LHCN-M2 (cell line): ENCODE measurements at places on chromosomes 16 and 17. TPM values are rescaled to one million over a fixed set of nuclear protein-coding genes. Genes with fewer than 3 reads are reported as not detected.

DNA sequence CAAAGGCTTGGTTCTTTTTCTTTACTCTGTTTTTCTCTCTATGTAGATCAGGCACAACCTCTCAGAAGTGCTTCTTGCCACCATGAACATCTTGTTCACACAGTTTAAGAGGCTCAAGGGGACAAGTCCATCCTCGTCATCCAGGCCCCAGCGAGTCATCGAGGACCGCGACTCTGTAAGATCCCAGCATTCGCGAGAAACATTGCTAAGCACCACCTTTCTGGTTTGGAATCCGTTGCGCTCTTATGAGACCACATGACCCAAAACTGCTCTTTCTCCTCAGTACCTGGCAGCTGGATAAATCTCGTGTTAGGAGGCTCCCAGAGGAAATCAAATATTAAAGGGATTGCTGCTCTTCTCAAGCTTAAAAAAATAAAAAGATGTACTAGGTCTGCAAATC, 23.3 kb upstream of the SLC12A3 start:
- DNase-seq = no peak

Gene OR2C1
- total RNA-seq = 0.17 TPM in 1 of 2 replicates, not detected in the other

DNA sequence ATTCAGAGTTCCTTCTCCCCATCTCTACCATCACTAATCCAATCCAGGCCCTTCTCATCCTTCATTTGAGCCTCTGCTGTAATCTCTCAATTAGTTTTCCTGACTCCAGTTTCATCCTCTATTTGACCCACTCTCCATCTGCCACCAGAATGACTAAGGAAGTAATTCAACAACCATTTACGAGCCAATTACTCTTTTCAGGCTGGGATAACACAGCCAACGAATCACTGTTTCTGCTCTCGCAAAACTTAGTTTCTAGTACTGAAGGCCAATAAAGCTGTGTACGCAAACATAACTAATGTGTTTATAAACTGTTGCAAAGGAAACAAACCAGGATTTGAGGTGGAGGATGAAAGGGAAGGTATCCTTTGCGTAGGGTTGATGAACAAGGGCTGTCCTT, 53.7 kb downstream of the MAP2K6 start:
- no peak for DNase-seq

Gene PIK3R6
- total RNA-seq = not detected in 2 replicates

DNA sequence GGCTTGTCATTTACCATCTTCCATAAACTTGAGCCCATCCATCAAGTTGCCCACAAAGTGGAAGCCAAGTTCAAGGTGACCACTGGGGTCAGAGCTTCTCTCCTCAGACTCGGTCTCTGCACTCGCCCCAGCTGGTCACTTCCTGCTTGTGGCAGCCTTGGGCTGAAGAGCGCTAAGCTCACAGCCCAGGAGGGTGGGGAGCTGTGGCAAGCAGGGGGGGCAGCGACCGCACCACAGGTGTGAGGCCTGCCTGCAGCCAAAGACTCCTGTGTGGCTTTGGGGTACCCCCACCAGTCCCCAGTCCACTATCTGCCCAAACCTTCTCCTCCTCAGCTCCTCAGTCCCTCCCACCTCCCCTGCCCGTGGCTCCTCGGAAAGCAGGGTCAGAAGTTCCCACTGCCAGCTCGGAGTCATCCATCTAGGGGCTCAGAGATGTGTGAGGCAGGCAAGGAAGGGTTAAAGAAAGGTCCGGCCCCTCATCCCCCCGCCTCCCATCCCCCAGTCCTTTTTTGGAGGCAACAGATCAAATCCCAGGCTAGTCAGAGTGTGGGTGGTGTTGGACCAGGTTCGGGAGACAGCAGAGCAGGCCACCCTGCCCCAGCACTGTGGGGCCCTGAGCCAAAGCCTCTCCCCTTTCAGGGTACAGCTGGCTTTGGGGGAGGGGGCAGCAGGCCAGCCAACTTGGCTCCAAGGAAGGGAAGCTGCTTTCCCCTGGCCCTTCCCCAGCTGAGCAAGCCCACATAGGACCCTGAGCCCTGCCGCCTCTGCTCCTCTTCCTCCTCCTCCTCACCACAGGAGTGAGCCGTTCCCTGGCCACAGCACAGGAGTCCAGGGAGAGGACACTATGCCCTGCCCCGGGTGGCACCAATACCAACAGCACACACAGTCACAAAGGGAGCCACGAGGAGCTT, 3.2 kb downstream of the CSF3 start:
- DNase-seq = peak; percentile 78

Gene C17orf107
- total RNA-seq = under 0.01 and 0.06 TPM in 2 replicates

- no peak for DNase-seq
These were observed 210.0 kb downstream of the C16orf95 start for GRCh38 chr16:87107201-87107600.

DNA sequence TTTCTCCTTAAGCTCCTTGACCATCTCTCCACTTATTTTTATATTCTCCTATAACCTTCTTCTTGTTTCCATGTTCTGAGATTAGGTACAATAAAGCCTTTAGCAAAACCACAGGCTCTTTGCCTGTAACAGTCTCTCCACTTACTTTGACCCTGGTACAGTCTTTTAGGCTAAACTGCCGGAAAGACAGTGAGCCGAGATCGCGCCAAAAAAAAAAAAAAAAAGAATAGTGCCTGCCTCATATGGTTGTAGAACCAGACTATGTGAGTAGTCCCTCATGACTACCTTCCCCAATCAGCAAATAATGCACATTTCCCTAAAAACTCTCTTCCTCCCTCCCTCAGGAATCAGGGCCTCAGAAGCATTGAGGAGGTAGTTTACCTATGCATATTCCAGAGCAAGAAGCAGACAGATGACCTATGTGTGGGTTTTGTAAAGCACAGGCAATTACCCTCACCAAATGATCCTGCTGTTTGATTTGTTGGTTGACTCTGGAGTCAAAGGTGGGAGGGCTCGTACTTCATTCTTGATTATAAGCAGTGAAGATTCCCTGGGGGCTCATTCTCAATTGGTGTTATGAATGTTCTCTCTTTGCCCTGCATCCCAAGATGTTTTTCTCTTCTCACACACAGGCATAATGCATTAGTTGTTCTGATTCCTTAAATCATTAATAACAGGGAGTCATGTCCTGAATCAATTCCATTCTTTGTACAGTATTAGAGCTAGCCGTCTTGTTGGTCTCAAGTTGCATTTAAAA, 8.9 kb upstream of the NME1 start:
- no peak for DNase-seq

Gene GPRC5C
- not detected in 2 replicates for total RNA-seq

GRCh38 chr17:5980941-5981340, 89.2 kb upstream of the WSCD1 start:
- DNase-seq = no peak

GRCh38 chr16:22337849-22338635, 36.4 kb downstream of the CDR2 start:
- no peak for DNase-seq

Gene MFAP4
- total RNA-seq = 0.13 and 0.40 TPM in 2 replicates

Gene MCRIP1
- total RNA-seq = 106 TPM in 2 replicates

DNA sequence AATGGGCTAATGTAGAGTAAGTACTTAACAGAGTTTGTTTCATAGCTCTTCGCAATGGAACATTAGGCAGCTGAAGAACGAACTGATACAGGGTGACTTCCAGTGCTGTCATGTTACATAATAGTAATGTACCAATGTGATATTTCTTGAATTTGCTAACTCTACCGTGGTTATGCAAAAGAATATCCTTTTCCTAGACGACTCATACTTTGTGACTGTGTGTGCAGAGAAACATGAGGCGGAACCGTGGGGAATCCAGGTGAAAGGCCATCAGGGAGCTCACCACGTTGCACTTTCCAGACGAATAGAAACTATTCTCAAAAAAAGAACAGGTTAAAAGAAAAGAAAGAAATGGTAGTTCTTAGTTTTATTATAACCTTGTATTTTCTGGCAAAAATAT, 13.2 kb downstream of the NOB1 start:
- peak; percentile 39 for DNase-seq

- DNase-seq = peak; percentile 26
These were observed 27.5 kb upstream of the ADCY7 start for GRCh38 chr16:50238868-50239301.

DNA sequence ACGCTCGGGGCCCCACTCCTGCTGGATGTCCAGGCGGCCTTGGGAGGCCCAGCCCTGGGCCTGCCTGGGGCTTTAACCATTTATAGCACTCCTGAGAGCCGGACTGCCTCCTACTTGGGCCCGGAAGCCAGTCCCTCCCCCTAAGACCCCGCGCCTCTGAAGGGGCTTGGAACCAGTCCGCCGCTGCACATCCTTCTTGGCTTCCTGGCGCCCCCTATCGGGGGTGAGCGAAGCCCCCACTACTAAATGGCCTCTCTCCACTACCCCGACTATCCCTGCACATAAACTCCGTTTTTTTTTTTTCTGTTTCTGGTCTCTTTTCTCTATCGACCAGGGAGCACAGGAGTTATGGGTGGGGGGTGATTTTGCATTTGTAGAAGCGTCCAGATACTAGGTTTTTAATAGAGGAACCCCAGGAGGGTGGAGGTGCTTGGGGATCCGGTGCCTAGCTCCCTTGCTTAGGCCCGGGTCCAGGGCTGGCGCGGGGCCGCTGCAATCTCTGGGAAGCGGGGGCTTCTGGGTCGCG, 633 bp upstream of the NOL3 start:
- no peak for DNase-seq

DNA sequence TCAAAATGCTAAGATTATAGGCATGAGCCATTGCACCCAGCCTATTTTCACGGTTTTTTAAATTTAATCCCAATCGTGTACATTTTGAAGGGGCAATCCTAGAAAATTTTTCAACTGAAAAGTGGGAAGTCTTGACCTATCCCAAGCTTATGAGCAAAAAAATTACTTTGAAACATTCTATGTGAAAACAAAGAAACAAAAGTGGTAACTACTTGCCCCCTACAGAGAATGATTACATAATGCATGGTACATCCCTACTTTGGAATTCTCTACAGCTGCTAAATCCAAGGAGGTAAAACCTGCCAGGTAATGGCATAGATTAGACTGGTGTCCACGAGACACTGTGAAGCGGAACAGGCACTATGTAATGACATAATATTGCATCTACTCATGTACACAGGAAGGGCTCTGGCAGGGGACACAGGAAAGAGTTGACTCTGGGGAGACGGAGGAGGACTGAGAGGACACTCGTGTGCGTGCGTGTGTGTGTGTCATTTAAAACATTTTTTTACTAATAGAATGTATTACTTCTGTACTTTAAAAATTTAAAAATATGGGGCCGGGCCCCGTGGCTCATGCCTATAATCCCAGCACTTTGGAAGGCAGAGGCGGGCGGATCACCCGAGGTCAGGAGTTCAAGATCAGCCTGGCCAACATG, 15.7 kb downstream of the ASGR2 start:
- no peak for DNase-seq

GRCh38 chr16:53773150-53773846, 69.3 kb downstream of the FTO start:
- DNase-seq = peak; percentile 88

GRCh38 chr16:75792771-75793492, 66.6 kb upstream of the CPHXL start:
- DNase-seq = no peak

DNA sequence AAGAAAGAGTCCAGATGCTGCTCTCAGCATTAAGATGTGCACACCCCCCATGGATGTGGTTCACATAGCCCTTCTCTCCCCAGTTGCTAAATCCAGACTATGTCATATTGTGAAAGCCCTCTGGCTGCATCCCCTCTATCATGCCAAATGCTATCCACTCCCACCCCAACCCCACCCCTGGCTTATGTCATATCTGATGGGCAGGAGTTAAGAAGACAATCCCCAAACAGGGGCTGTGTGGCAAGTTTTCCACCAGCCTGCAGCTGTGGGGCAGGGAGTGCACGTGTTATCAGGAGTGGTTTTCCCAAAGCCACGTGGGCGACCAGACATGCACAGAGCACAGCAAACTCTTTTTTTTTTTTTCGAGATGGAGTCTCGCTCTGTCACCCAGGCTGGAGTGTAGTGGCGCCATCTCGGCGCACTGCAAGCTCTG, 10.0 kb downstream of the FAM117A start:
- no peak for DNase-seq

Gene CHRNE
- 0.19 TPM in 1 of 2 replicates, not detected in the other for total RNA-seq

Gene STARD3
- total RNA-seq = 36.4 and 46.0 TPM in 2 replicates

DNA sequence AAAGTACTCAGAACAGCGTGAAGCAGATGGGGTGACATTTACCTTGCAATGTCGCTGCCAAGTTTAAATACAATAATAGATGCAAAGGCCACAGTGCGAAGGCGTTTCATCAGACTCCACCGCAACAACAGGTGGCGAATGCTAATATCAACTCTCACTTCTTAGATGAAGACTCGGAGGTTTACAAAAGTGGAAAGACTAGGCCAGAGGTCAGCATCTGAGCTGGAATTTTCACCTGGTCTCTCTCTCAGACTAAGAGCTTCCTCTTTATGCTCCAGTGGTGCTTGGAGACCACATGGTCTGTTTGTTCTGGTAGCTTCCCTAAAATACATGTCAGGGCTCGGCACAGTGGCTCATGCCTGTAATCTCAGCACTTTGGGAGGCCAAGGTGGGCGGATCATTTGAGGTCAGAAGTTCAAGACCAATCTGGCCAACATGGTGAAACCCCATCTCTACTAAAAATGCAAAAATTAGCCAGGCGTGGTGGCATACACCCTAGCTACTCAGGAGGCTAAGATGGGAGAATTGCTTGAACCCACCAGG, 169.1 kb downstream of the XYLT1 start:
- no peak for DNase-seq

GRCh38 chr16:28845293-28845692, 855 bp downstream of the TUFM start:
- peak; percentile 32 for DNase-seq

Gene ABCA8
- not detected in 2 replicates for total RNA-seq

Gene KCNH6
- total RNA-seq = not detected in 2 replicates

DNA sequence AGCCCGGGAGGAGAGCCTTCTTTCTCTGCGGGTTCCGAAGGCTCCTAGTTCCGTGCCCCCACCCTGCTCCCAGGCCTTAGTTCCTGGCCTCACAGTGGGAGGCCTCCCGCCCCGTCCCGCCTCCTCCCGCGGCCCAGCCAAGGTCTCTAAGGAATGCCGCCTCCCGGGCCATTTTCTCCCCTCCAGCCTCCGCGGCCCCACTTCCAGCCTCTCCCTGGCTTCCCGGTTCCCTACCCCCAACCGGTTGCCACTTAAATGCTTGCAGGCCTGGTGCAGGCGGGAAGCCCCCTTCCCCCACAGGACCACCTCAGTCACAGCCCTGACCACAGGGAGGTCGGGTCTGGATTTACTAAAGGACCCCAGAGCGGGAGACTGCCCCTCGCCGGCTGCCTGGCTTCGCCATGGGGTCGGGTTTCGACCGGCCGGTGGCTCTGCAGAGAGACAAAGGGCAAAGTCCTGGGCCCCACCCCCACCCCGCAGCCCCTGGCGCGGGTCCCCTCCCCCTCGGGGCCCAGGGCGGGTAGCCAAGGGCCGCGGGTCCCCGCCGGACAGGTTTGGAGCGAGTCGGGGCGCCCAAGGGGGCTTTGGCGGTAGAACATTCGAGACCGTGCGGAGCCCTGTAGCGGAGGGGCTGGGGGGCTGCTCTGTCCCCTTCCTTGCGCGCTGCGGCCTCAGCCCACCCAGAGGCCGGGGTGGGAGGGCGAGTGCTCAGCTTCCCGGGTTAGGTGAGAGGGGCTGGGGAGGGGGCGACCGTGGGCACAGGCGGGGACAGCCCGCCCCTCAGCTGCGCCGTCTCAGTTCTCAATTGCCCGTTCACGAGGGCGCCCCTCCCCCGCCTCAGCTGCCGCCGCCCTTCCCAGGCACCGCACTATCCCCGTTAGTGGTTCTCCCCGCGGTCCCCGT, 16.4 kb downstream of the IGF2BP1 start:
- no peak for DNase-seq

GRCh38 chr17:8255499-8255898, 6.4 kb downstream of the PFAS start:
- no peak for DNase-seq

Gene SLC47A1
- 0.17 TPM in 1 of 2 replicates, not detected in the other for total RNA-seq
